ENCODE measurements at places on chromosomes 4 and X. TPM values are rescaled to one million over a fixed set of nuclear protein-coding genes. Genes with fewer than 3 reads are reported as not detected.

DNA sequence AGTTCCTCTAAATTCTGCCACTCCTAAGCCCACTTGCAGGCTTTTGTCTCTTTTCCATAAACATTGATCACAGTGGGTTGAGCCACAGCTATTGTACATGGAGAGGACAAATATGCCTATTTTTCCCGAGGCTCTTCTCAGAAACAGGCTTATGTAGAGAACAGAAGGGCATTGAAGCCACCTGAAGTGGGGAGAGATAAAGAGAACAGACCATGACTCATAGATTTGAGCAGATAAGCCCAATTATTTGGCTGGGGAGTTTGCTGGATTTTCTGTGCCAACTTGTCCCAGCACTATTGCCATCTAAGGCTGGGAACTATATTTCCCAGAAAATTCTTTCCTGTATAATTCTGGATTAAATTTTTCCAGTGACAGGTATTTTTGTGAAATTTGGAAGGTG, 446.1 kb upstream of the RPS6KA3 start:
- no peak for DNase-seq

DNA sequence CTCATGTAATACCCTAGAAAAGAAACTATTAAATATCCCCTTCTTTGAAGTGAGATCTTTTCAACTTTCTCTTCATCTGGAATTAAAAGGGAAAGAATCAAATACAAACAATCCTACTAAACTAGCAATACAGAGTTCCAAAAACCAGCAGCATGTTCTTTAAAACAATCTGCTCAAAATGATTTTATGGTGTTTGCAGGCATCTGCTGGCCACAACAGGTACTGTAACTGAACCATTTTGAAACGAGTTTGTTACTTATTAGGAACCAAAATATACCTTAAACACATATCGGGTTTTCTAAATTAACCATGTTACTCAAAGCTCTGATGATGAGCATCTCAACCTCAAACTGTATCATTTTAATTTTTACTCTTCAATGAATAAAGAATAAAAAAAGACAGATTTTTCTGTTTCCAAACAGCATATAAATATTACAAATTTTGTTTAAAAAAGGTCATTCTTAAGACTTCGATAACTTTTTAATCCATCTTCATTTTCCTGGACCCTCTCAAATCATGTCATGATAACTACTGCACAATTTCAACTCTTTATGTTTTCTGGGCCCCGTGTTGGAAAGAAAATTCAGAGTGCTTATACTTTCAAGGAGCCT, 56.5 kb downstream of the ARAP2 start:
- DNase-seq: no peak

The NLGN3 gene
- 0.67 TPM for total RNA-seq

The CDKL2 gene
- 1.9 TPM for total RNA-seq

The CTSO gene
- total RNA-seq: 2.3 TPM

The PAGE5 gene
- not detected for total RNA-seq

The ETDB gene
- not detected for total RNA-seq

GRCh38 chrX:12911122-12911470, 4.7 kb downstream of the TLR8 start:
- DNase-seq: no peak

The KCNIP4 gene
- not detected for total RNA-seq

GRCh38 chr4:182143086-182143821, 99.9 kb upstream of the TENM3 start:
- DNase-seq: peak; percentile 81

The ENPP6 gene
- not detected for total RNA-seq

DNA sequence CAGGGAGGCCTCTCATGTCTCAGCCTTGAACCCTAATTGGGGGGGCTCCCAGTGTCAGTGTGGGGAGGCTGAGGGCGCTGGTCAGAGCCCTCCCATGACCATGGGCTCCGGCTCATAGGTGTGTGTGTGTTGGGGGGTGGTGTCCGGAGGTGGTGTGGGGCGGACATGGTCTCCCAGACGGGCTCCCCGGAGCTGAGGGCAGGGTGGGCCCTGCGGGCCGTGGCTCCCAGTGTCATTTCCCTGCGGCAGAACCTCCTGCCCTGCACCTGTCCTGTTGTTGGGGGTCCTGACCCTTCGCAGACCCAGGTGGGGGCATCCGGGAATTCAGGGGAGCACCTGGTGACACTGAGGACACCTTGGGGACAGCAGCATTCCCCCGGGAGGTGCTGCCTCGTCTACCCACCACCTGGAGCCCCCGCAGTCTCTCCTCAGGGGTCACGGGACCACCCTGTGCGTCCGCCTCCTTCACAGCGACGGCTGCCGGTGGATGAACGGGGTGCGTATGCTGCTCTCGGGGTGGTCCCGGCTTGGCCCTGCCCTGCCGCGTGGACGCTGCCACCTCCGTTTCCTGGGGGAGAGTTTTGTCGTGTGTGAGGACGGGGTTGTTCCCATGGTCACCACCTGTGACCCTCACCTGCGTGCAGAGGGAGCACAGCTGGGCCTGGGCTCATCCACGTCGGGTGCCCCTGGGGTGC, 14.5 kb upstream of the GTPBP6 start:
- DNase-seq: no peak

DNA sequence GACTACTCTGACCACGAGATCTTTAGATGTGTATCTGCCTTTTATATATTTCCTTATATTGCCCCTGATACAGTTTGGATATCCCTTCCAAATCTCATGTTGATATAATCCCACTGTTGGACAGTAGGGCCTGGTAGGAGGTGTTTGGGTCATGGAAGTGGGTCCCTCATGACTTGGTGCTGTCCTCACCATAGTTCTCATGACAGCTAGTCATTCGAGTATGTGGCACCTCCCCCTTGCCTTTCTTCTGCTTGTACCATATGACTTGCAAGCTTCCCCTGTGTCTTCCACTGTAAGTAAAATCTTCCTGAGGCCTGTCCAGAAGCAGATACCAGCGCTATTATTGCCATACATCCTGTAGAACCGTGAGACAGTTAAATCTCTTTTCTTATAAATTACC, 145.3 kb downstream of the ZNF518B start:
- DNase-seq: no peak

The SLC4A4 gene
- 0.29 TPM for total RNA-seq

DNA sequence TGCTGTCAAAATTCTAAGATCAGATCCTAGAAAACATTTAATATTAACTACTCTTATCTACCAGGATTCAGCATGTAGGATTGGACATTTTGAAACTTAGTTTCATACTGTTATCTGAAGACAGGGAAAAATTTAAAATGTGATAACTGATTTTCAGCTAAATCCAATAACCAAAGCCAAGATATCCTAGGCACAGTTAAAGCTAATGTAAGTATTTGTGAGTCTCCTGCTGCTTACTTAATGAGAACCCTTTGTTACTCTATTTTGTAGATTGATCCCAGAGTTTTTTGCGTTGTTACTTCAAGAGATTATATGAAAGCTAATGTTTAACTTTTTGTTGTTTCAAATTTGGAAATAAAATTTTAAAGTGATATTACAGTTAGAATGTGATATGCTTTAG, 2.0 kb downstream of the CPE start:
- DNase-seq: no peak

- DNase-seq: no peak
Observed at GRCh38 chr4:81287101-81287500, 72.1 kb upstream of the PRKG2 start.

The CETN2 gene
- total RNA-seq: 23.9 TPM

GRCh38 chrX:38941675-38942074, 140.4 kb downstream of the MID1IP1 start:
- DNase-seq: no peak

The DCAF8L2 gene
- total RNA-seq: not detected

The CEP135 gene
- 10.5 TPM for total RNA-seq

GRCh38 chr4:18406264-18406663, 384.7 kb upstream of the LCORL start:
- no peak for DNase-seq

The GYG2 gene
- total RNA-seq: 44.0 TPM

GRCh38 chr4:110091434-110092140, 106.8 kb downstream of the ELOVL6 start:
- DNase-seq: no peak

DNA sequence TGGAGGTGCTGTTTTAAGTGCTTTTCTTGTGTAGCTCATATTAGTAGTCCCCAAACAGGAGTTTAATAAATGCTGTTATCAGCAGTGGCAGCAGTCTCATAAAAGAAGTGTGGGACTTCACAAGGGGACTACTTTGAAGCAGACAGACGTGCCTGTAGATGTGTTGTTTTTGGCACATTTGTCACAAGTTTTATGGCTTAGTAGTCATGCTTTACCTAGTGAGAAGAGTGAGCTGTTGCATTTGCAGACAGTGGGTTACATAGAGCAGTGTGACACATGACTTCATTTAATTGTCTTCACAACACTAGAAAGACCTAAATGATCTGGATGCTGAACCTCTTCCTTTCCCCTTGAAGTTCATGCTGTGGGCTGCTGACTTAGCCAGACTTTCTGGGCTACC, 149.5 kb upstream of the MBNL3 start:
- no peak for DNase-seq

The TEC gene
- total RNA-seq: 2.0 TPM

DNA sequence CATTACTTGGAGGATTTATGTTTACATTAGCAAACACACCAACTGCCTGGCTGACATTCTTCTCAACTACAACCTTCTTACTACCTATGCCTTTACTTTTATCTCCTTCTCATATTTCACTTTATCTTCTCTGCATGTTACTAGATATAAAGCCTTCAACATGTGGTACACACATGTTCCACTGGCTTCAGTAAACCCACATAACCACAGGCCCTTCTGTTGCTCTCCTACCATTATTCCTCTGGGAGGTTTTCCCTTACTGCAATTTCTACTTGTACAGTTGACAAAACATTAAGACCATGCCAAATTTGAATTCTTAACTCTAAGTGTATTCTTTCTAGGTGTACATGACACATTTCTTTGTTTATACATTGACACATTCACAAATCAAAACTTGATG, 133.1 kb downstream of the ARAP2 start:
- no peak for DNase-seq

The WDR17 gene
- 0.52 TPM for total RNA-seq

The CXorf66 gene
- not detected for total RNA-seq

The FHDC1 gene
- 1.4 TPM for total RNA-seq

The ALB gene
- total RNA-seq: 79.8 TPM

DNA sequence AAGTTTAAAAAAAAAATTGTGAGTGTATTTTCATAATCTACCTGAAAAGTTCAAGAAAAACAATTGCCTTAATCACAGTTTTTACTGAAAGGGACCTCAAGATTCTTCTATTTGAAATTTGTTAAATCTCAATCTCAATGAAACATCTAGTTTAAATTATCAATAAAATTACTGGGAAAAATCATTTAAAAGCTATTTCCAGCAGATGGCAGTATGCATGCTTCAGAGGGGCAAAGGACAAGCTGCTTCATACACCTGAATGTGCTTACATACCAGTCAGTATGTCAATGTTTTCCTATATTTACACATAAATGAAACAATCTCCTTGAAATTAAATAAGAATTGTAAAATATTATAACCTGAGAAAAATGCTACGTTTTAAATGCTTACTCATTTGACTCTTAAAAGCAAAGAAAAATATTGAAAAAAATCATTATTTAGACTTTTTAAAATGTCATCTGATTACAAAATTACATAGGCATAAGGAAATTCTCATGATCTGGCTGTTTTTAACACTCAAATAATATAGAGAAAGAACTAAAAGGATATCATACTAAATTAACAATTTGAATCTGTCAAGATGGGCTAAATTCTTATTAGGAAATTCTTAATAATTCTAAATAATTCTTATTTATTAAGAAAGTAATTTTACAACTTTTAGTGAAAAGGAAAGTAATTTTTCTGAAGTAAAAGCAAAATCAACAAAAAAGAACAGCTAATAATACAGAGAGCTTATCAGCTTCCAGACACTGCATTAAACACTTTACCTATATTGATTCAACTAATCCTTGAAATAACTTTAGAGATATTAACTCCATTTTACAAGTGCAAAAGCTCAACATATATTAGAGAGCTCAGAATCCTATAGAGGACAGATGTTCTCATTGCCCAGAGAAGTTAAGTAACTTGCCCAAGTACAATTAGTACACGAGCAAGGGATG, 242.1 kb downstream of the ADAMTS3 start:
- DNase-seq: peak; percentile 21

- DNase-seq: no peak
Observed at GRCh38 chr4:43296946-43297528, 404.5 kb downstream of the GRXCR1 start.

- DNase-seq: peak; percentile 72
Observed at GRCh38 chrX:109537324-109537665, 651 bp downstream of the NXT2 start.

- no peak for DNase-seq
Observed at GRCh38 chrX:150982235-150982787, 824 bp upstream of the HMGB3 start.

DNA sequence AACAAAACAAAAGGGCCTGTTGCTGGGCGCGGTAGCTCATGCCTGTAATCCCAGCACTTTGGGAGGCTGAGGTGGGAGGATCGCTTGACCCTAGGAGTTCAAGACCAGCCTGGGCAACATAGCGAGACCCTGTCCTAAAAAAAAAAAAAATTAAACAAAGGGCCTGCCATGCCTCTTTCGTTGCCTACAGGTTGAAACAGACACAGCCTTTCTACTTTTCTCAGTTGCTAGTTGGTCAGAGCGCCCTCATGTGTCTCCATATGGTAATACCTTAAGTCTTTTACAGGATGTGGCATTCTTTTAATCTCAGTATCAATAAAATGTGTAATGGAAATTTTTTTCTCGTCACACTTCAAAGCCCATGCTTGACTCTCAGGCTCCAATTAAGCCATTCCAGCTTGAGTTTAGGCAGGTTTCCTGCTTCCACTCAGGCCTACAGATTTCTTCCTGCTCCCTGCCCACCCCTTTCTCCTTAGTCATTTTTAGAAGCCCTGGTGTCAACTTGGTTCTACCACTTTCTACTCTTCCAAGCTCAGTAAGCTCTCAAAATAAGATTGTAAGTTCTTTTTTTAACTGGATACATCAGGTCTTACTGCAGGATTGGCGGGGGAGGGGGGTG, 4.6 kb upstream of the SOWAHD start:
- peak; percentile 19 for DNase-seq

GRCh38 chrX:14291666-14292500, 237.5 kb upstream of the GLRA2 start:
- no peak for DNase-seq

DNA sequence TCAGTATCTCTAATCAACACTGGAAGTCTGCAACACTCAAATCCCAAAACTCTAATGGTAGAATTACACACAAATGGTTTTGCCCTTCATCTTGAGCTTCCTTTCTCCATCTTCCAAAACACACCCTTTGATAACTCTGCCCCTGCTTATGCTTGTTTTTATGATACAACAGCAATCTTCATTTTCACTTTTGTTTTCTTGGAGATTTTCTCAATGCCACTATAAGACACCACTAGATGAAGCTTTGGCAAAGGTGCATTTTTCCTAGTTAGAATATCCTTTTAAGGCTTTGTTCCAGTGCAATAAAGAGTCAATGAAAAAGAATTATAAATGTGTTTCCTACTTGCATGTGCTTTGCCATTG, 472.4 kb upstream of the NWD2 start:
- no peak for DNase-seq

The GCNA gene
- total RNA-seq: 2.8 TPM

DNA sequence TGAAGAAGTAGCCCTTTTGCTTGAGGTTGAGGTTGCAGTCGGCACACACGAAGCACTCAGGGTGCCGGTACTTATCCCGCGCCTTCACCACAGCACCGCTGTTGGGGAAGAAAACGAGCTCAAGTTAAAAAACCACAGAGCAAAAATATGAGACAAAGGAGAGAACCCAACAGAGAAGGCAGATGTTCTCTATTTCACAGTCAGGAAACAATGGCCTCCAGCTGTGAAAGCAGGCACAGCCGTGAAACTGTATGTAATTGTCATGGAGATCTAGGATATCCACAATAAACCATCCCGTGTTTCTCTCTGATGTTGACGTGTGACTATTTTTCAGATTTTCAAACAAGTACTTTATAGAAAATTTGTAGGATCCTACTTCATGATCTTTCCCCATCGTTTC, 30.9 kb upstream of the CCDC110 start:
- no peak for DNase-seq
